B cell (primary cell): ENCODE measurements at places on chromosomes 4 and X. TPM values are rescaled to one million over a fixed set of nuclear protein-coding genes. Genes with fewer than 3 reads are reported as not detected.

The PDZD4 gene
- polyA plus RNA-seq = 0.36 and 1.1 TPM in 2 replicates

The SPANXA2 gene
- polyA plus RNA-seq = not detected in 2 replicates

The FBXO8 gene
- 8.9 and 11.6 TPM in 2 replicates for polyA plus RNA-seq

The FAAH2 gene
- 0.37 and 0.85 TPM in 2 replicates for polyA plus RNA-seq

The SMARCA1 gene
- polyA plus RNA-seq = 0.07 and 0.12 TPM in 2 replicates

The MXRA5 gene
- not detected in 2 replicates for polyA plus RNA-seq

The DCAF4L1 gene
- 0.31 and 0.36 TPM in 2 replicates for polyA plus RNA-seq

The DIPK2B gene
- polyA plus RNA-seq = not detected in 2 replicates

The GAGE12E gene
- polyA plus RNA-seq = not detected in 2 replicates
